C1 segment of cervical spinal cord (tissue), 14 donors: ENCODE measurements at places on chromosomes 4 and X.

DNA sequence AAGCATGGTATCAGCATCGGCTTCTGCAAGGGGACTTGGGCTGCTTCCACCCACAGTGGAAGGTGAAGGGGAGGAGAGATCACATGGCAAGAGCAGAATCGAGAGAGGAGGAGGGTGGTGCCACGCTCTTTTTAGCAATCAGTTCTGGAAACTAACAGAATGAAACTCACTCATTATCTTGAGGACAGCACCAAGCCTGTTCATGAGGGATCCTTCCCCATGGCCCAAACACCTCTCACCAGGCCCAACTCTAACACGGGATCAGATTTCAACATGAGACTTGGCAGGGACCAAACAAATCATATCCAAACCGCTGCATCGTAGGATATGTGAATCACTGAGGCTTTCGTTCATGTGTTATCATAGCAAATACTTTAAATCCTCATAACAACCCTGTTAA is 125.5 kb downstream of the GPC3 start:
- no peak for DNase-seq

GRCh38 chrX:17376431-17377077 is 1.6 kb downstream of the NHS start:
- DNase-seq, result no peak

DNA sequence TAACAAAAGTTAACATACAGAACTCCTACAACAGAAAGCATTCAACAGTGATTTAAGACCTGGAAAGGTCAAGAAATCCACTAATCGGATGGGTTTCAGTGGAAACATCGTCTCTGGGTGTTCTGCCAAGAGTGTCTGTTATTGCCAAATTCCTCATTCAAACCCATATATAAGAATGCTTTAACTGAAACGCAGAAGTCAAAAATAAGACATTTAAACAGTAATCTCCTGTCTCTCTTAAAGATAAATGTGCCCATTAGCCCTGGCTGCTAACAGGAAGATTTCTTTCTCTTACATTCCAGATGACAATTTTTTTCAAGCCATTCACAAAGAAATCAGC is 31.5 kb downstream of the DCTD start:
- no peak for DNase-seq

DNA sequence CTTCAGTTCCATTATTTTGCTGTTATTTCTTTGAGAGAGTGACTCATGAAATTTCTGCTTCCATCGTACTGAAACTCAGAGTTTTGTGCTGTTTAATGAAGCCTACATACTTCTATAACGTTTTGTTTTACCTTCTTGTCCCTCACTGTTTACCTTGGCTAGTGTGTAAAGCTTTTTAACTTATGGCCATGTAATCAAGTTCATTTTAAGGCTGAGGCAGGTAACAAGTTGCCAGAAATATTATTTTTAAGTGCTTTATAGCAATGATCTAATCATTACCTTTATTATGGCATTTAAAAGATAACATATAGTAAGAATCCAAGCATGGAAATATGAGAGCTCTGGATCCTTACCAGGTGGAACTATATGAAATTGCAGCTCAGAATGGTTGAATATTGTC is 102.3 kb upstream of the FAT1 start:
- no peak for DNase-seq

DNA sequence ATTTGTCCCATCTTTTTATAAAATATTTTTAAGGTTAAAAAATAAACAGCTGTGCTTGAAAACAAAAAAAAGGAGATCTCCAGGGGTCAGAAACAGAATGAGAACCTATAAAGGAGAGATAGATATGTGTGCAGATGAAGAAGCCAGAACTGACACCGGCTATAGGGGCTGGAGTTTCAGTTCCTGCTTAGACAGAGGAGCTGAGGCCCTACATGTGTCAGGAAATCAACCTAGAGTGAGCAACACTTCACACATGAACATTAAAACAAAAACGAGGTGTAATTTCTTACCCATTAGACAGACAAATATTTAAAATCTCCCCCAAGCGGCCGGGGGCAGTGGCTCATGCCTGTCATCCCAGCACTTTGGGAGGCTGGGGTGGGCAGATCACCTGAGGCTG is 17.8 kb upstream of the HUWE1 start:
- no peak for DNase-seq

DNA sequence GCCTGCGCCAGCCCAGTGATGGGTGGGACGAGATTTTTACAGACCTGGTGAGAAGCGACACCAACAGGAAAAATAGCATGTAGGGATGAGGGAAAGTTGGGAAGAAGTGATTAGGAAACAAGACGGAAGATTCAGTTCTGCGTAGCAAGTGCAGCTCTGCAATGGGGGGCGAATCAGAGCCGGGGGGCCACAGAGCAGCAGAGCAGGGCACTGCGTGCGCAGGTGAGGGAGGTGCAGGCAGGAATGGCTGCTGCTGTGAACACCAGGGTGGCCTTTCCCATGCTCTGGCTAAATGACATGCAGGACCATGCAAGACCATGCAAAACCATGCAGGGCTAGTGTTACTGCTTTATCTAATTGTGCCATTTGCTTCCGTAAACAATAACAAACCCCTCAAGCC is 442.7 kb upstream of the FRG1 start:
- DNase-seq, result no peak

GRCh38 chrX:71910643-71910985 is at the start of gene NHSL2:
NHSL2 (plus strand) TSS chrX:71910845.
- DNase-seq, result peak; percentile 34

GRCh38 chrX:136495043-136495442 is 2.3 kb upstream of the HTATSF1 start:
- no peak for DNase-seq

GRCh38 chrX:14095702-14096101 is 66.0 kb upstream of the GEMIN8 start:
- no peak for DNase-seq

GRCh38 chr4:40401631-40402030 is 66.5 kb downstream of the CHRNA9 start:
- no peak for DNase-seq

DNA sequence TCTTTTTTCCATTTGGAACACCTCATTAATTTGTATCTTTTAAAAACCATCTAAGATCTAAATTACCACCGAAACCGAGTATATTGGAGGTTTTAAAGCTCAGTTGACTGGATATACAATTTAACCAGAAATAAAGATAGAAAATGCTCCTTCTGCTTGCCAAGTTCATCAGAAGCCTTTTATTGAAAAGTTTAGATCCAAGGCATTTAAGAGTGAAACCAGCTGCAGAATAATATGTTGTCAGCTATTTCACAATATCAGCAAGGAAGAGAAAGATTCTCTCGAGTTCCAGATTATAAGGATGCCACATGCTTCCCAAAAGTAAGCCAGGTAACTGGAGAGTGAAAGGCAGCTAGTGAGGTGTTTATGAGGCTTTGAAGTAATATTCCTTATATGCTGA is 217.4 kb downstream of the DCTD start:
- no peak for DNase-seq

GRCh38 chrX:111519215-111519614 is 7.8 kb downstream of the SERTM2 start:
- DNase-seq, result no peak

GRCh38 chrX:83469551-83469950 is 38.5 kb upstream of the POU3F4 start:
- DNase-seq, result no peak

DNA sequence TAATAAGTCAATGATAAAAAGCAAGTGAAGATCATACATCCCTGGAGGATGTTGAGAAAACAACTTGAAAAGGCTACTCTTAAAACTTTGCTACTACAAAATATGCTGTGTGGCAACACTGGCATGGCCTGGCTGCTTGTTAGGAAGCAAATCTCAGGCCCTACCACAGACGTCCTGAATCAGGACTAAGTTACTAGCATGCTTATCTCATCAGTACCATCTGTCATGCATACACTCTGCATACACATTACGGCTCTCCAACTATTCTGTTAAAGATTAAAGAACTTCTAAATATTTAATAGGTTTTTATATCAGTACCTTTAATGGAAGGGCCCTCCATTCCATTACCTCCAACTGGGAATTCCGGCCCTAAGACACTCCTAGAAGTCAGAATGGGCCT is 8.2 kb downstream of the PAPSS1 start:
- no peak for DNase-seq

DNA sequence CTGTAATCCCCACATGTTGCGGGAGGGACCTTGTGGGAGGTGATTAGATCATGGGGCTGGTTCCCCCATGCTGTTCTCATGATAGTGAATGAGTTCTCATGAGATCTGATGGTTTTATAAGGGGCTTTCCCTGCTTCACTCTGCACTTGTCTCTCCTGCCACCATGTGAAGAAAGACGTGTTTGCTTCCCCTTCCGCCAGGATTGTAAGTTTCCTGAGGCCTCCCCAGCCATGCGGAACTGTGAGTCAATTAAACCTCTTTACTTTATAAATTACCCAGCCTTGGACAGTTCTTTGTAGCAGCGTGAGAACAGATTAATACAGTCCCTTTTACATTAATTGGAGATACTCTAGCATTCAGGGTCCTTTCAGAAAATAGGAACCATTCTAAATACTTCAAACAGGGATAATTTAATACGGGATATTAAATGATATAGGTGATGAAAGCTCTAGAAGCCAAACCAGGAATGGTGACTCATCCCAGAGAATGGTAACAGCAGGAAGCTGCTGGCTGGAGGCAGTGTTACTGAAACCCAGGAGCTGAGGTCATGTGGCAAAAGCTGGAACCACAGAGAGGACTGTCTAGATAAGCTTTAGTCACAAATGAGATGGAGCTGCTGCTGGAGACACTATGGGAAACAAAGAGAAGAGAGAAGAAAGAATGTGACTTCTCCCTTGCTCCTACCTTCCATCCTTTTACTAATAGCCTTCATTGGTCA is 57.3 kb downstream of the GSTCD start:
- no peak for DNase-seq

- DNase-seq, result peak; percentile 38
Measured at GRCh38 chrX:154541896-154542722, 4.5 kb downstream of the G6PD start.

DNA sequence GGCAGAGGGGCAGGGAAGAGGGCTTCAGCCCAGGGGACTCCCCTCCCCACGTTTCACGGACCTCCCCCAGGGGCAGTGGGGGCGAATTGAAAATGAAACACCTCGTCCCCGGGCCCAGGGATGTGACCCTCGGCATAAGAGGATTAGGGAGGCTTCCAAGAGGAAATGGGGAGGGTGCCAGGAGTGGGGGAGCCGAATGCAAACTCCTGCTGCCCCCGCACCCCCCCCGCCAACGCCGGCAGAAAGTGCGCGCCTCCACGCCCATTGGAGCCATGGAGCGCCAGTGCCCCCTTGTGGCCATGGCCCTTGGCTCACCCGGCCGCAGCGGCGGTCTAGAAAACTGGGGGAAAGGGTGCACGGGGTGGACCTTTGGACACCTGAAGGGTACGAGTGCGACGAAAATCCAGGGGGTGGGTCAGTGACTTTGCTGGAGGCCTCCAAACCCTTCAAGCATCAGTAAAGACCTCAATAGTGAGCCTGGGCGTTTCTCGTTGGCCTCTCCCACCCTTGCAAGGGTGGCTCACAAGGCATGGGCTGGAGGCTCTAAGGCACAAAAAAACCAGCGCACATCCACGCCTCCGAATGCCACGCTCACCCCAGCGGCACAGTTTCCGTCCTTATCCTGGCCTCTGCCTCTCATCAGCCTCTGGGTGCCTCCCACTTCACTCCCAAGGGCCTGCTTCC is 120.8 kb upstream of the PJA1 start:
- peak; percentile 4 for DNase-seq

GRCh38 chr4:185865901-185866328 is 53.9 kb upstream of the SORBS2 start:
- DNase-seq, result no peak

DNA sequence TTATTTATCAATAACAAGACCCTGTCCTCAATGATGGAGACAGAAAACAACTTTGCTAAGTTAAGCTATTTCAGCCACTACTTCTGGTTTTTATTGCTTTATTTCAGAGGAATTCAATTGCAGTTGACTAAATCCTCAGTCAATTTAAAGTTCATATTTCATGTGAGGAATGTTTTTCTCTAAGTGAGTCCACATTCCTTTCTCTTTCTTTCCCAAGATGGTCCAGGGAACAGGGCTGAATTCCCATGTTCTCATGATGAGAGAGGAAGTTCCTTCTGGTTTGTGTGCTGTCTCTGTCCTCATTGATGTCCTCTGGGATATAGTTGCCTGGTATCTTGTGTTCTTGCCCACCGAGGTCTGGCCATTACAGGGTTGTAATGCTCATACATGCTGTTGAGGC is 117.2 kb downstream of the SLIT2 start:
- no peak for DNase-seq

DNA sequence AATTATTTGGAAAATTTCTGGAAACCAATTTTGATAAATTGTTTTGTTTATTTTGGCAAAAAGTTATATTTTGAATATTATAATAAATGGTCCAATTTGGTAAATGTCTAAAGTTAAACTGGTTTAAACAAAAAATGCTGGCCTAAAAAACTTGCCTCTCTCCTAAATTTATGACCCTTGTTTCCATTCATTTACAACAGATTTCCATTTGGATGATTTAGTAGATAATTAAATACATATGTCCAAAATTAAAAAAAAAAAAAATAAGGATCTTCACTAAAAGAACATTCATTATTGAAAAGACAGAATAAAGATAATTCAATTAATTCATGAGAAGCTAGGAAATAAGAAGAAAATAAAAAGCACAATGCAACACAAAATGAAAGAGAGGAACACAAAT is 449.5 kb downstream of the SPRY1 start:
- DNase-seq, result no peak

GRCh38 chr4:30721185-30722091 is 1.3 kb downstream of the PCDH7 start:
- DNase-seq, result no peak

GRCh38 chrX:53281963-53282695 is 745 bp upstream of the IQSEC2 start:
- peak; percentile 11 for DNase-seq

GRCh38 chrX:52261125-52261462 is 76.4 kb downstream of the MAGED4 start:
- DNase-seq, result no peak
